Breast epithelium (tissue), 4 donors: ENCODE measurements at places on chromosomes 13 and 19.
A peak's percentile ranks its signal among the peaks of the same experiment; 100 is the strongest.

- DNase-seq = no peak
Measured at GRCh38 chr13:111861766-111862366, 205.1 kb upstream of the SOX1 start.

DNA sequence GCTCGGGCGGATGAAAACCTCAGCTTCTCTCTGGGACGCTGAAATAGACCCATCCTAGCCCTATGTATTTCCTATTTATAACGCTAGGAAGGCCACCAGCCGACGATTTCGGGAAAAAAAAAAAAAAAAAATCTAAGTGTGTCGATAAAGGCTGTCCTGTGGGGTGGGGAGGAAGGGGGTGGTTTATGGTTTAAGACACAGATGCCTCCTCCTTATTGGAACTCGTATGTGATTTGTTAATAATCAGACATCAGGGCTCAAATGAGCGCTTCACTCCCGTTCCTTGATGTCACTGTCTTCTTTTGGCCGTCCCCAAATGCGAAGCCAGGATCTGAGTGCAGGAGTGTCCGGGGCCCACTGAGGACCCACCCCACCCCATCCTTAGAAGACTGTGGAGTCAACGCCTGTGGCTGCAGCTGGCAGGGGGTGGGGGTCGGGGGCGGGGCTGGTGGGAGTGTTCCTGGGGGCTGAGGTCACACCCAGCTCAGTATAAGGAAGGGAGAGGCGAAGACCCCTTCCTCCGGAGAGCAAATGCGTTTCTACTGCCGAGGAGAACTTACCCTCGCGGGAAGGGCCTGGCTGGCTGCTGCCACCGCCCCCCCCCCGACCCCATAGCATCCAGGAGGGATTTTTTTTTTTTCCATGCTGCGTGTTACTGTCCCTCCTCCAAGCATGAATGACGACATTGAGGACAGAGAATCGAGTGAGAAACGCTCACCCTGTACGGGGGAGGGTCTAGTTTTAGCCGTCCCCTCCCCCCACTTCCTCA is 971 bp downstream of the ATCAY start:
- no peak for DNase-seq

DNA sequence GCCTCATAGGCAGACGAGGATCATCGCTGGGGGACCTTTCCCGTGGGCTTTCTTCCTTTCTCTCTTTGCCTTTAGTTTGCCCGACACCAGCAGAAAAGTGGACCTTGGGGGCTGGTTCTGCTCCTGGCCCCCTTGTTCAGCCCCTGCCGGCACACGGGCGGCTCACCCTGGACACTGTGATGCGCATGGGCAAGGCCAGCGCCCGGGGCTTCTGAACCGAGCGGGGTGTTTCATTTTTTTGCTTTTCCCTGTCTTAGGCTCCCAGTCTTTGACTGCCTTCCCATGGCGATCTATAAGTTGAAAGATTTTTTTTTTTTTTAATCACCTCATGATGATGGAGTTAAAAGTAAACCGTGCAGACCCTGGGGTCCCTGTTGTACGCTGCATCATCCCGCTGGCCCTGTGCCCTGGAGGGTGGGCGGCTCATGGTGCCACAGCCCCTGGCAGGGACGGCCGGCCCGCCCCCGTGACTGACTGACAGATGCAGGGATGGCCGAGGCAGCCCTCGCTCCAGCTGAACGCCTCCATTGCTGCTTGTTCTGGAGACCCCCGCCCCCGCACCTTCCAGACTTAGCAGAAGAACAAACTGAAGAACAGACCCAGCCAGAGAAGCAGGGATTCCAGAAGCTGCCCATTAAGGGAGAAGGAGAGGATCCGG is 9.6 kb downstream of the TSSK6 start:
- no peak for DNase-seq

- DNase-seq = no peak
Measured at GRCh38 chr13:73693215-73693614, 441.0 kb downstream of the KLF12 start.

GRCh38 chr19:36528921-36529518 is 949 bp upstream of the ZNF260 start:
- no peak for DNase-seq

- peak; percentile 47 for DNase-seq
Measured at GRCh38 chr19:2186071-2186846, 22.5 kb downstream of the DOT1L start.

DNA sequence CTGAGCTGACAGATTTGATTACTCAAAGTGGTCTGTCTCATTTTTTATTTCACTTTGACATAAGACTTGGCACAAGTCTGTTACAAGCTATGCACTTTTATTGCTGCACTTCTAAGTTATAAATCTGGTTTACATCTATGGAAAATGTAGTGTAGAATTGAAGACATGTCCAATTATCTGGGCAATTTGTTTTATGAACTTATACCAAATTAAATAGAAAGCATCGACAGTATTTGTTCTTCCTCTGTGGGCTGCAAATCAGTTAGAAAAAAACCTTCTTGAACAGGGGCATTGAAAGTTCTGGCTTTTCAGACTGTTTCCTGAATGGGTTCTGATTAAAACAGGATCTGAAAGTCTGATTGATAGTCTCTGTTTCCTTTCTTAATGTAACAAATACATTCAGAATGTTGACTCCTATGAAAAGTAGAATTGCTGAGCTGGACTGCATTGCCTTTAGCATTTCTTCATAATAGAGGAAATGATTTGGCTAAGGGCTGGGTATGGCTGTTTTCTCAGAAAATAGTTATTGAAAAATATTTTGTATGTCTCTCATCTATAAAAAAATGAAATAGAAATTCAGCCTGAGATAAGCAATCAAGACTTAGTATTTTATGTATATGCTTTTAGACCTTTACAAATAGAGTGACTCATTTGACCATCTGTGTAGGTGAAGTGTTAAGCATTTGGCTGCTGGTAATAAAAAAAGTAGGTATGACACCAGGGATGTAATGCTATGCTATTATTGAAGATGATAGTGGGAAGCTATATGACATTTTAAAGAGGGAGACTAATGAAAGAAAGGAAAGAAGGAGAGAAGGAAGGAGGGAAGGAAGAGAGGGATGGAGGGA is 210.9 kb upstream of the SPRY2 start:
- no peak for DNase-seq

- DNase-seq = no peak
Measured at GRCh38 chr19:51809787-51810186, 14.8 kb downstream of the FPR3 start.

DNA sequence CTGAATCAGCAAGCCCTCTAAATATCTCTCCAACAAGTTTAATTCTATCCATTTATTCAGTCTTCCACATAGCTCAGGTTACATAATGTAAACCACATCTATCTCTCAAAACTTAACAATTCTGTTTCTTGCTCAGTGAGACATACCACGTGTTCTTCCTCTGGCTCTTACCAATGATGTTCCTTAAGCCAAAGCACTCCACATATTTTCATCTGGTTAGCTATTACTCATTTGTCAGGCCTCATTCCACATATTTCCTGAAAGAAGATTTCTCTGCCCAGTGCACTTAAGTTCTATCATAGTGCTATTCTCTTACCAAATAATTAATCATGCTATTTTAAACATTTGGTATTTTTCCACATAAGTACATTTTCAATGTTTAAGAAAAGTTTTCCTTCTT is 403.3 kb upstream of the ATXN8OS start:
- DNase-seq = no peak

- no peak for DNase-seq
Measured at GRCh38 chr19:33208904-33209849, 15.0 kb downstream of the LRP3 start.

DNA sequence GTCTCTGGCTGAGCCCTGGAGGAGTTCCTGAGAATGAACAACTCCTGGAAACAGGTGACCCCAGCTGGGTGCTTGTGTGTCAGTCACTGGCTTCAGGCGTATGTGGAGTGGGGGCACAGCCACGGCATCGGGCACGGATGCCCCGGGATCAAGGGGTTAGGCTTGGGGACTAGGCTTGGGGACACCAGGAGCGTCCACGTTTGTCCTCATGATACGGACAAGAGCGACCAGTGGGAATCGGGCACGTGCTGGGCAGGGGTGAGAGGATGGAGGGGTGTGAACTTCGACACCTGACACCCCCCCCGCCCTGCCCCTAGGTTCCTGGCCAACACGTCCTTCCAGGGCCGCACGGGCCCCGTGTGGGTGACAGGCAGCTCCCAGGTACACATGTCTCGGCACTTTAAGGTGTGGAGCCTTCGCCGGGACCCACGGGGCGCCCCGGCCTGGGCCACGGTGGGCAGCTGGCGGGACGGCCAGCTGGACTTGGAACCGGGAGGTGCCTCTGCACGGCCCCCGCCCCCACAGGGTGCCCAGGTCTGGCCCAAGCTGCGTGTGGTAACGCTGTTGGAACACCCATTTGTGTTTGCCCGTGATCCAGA is 4.1 kb downstream of the GRIN3B start:
- no peak for DNase-seq

DNA sequence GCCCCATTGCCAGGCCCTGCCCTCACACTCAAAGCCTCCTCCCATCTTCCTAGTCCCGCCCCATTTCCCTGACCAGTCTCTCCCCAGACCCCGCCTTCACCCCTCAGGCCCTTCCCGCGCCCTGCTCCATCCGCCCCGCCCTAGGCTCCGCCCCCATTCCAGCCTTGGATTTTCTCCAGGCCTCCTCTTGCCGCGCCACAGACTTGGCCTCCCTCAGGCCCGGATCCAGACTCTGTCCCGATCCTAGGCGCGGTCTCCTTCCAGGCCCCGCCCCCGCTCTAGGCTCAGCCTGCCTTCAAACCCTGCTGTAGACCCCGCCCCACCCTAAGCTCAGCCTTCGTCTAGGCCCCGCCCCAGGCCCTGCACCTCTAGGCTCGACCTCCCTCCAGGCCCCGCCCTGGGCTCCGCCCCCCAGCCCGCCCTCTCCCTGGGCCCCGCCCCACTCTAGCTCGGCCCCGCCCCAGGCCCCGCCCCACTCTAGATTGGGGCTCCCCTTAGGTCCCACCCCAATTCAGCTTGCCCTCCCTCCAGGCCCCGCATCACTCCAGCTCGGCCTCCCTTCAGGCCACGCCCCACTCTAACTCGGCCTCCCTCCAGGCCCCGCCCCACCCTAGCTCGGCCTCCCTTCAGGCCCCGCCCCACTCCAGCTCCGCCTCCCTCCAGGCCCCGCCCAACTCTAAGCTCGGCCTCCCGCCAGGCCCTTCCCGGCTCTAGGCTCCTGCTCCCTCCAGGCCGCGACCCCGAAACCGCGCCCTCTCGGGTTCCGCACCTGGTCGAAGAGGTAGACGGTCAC is 18.5 kb downstream of the LMTK3 start:
- peak; percentile 97 for DNase-seq

DNA sequence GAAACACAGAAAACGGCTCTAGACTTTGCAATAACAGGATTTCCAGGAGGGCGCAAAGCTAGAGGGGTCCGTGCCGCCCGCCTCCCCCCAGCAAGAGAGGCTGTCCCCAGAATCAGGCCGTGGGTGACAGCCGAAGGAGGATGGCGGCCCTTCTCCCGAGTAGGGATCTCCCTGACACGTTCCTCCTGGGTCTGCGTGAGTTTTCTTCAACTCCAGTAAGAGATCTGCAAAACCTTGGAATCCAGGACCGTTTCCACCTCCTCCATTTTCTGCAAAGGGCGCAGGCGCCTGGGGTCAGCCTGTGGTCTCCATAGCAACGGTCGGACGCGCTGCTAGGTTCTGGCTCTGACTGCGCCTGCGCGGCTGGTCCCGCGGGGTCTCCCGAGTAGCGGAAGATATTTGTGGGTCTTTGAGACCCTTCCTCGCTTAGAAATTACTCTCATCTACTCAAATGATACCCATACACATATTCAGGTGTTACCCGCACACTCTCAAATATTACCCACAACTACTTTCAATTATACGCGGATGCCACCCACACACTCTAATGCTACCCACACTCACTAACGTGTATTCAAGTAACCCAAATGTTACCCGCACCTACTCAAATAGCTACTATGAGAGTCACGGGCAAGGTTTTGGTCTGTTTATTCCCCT is 2.1 kb downstream of the PNMA8C start:
- no peak for DNase-seq

DNA sequence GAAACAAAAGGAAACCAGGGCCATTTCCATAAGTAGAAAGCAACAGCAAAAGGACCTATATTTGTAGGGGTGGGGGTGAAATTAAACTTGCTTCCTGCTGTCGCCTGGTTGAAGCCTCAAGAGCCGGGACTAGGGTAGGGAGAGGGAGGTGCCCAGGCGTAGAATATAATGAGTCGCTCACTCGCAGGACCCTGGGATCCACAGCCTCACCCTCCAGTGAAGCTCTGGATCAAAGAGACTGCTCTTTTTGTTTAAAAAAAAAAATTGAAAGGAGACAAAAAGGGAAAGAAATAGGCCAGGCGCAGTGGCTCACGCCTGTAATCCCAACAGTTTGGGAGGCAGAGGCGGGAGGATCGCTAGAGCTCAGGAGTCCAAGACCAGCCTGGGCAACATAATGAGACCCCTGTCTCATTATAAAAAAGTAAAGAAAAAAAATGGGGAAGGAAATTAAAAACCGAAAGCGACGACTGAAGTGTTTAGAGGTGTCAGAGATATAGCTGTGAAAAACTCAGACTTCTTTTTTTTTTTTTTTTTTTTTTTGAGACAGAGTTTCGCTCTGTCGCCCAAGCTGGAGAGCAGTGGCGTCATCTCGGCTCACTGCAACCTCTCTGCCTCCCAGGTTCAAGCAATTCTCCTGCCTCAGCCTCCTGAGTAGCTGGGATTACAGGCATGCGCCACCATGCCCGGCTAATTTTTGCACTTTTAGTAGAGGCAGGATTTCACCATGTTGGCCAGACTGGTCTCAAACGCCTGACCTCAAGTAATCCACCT is 10.9 kb upstream of the ADGRE5 start:
- no peak for DNase-seq

DNA sequence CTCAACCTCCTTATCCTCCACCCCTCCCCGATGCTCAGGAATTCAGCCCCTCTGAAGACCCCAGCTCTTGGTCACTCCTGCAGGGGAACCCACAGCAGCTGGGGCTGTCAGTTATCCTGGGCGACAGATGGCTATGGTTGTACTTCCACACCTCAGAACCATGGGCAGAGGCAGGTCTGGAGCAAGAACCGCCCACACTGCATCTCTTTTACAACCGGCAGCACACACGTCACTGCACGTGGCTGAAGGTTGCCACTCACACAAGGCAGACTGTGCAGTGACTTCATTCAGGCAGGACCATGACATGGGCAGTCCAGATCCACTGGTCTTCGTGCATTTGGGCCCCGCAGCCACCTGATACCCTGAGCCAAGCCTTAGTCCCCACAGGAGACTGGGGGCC is 21.5 kb upstream of the SDHAF1 start:
- no peak for DNase-seq
